ENCODE measurements at places on chromosomes 5 and 9. TPM values are rescaled to one million over a fixed set of nuclear protein-coding genes. Genes with fewer than 3 reads are reported as not detected.

IFNA5 gene
- not detected for total RNA-seq

KIF4B gene
- not detected for total RNA-seq

PRSS3 gene
- 39.5 TPM for total RNA-seq

FAM53C gene
- total RNA-seq = 14.2 TPM
